ENCODE measurements at places on chromosomes 3 and 15.

- no peak for DNase-seq
Measured at GRCh38 chr15:77800305-77800704, 167.6 kb upstream of the LINGO1 start.

DNA sequence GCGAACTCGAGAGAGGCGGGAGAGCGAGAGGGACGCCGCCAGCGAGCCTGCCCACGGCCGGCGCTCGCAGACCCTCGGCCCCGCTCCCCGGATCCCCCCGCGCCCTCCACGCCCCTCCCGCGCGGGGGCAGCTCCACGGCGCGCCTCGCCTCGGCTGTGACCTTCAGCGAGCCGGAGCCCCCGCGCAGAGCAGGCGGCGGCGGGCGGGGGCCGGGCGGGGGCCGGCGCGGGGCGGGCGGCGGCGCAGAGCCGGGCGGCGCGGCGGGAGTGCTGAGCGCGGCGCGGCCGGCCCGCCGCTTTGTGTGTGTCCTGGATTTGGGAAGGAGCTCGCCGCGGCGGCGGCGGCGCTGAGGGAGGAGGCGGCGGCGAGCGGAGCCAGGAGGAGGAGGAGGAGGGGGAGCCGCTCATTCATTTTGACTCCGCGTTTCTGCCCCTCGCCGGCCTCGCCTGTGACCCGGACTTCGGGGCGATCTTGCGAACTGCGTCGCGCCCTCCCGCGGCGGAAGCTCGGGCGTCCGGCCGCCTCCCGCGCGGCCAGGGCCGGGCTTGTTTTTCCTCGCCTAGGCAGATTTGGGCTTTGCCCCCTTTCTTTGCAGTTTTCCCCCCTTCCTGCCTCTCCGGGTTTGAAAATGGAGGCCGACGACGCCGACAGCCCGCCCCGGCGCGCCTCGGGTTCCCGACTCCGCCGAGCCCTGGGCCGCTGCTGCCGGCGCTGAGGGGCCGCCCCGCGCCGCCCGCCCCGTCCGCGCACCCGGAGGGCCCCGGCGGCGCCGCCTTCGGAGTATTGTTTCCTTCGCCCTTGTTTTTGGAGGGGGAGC, 524 bp downstream of the IGF1R start:
- no peak for DNase-seq

DNA sequence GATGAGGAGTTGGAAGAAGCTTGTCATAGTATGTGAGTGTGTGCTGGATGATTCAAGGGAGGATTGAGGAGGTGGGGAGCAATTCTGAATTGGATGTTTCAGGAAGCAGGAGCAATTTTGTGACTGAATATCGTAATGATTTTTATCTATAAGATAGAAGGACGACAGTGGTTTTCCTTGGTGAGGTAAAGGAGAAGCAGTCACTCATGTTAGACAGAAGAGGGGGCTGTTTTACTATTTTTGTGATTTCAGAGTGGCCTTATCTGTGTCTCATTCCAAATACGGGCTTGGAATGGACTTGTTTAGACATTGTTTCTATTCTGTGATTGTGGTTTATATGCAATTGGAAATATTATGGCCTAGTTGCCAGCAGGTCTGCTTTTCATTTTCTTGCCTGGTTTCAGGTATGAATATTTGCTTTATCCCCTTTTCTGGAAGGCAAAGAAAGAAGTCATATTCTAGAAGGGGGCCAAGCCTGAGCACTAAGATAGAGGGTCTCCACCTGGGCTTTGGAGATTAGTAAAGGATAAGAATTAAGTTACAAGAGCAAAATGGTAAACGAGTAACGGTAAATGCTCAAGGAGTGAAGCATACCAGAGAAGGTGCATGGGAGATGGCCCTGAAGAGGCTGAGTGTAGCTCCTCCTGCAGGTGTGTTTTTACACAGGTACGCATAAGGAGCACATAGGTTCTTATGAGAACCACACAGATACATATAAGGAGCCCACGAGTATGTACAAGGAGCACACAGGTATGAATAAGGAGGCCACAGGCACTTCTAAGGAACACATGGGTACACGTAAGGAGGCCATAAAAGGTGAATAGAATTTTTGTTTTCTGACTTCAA, 124.6 kb upstream of the KCNAB1 start:
- DNase-seq = no peak

- DNase-seq = no peak
Measured at GRCh38 chr3:125602752-125603649, 7.7 kb upstream of the OSBPL11 start.

- no peak for DNase-seq
Measured at GRCh38 chr15:69593981-69594966, 141.7 kb downstream of the RPLP1 start.

DNA sequence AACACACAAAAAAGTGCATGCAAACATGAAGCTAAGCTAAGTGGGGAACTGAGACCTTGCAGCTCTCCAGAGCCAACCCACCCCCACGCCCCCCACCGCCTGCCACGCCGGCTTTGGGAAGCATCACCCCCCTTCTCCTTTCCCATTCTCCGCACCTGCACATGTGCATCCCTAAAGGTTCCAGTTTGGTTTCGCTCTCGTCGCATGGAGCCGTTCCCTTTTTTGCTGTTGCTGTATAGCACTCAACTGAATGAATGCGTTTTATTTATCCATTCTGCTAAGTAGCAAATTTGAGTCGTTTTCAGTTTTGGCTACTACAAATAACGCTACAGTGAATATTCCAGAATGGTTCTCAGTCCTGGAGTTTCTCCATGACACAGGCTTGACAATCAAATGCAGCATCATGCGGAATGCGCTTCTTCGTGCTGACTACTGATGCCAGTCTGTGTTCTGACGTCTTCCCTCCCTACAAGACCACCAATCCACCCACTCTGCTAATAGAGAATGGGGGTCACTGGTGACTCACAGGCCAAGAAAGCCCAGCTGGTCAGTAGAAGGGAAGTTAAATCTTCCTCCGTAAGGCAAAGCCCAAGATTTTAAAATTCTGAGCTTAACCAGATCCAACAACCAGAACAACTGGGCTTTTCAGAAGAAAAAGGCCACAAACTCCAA, 115.3 kb downstream of the XXYLT1 start:
- DNase-seq = no peak

DNA sequence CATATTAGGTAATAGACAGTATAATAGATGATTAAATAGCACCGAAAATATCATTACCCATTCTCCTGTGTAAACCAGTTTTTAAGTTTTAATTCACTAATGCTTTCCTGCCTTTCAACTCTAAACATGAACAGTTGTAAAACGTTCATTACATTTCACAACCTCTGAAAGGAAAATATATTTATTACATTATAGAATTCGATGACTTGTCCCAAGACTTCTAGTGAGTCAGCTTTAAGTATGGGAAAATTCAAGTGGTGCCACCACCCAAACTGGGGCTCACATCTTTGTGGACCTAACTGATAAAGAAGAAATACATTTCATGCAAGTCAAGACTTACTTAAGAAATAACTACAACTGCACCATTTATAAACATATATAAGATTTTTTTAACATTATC, 2.0 kb downstream of the TRIM59 start:
- DNase-seq = no peak

GRCh38 chr3:191792580-191792979, 331.6 kb downstream of the PYDC2 start:
- no peak for DNase-seq

DNA sequence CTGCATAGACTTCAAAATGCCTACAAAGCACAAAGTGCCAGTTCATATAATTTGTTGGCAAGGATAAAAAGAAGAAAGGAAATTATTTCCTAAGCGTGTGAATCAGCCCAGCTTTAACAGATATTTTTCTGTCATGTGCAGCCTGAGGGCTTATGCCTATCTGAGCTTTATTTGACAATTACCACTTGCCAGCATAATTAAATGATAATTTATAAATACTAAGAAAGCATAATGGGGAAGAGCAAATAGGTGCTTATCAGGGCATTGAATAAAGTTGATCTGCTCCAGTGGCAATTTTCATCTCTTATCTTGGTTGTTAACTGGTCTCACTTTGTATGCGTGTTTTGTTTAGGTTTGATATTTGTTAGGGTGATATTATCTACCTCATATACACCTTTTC, 313.4 kb upstream of the DNAJC19 start:
- no peak for DNase-seq

- no peak for DNase-seq
Measured at GRCh38 chr3:31262201-31262600, 270.5 kb upstream of the STT3B start.

DNA sequence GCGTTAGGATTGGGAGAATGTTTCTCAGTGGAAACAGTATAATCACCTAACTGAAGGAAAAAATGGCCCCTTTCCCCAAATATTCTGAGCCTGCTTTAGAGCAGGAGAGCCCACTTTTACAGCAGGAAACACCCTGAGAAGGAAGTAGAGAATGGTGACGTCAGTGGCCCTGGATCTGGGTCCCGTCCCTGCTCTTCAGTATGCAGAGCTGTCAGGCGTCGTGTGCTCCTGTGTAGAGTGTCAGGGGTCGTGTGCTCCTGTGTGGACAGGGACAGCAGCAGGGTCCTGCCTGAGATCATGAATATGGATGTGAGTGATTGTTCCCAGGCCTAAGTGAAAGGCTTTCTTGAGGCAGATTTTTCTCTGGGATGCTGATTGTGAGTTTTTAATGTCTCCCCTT, 45.2 kb downstream of the CGNL1 start:
- DNase-seq = no peak

DNA sequence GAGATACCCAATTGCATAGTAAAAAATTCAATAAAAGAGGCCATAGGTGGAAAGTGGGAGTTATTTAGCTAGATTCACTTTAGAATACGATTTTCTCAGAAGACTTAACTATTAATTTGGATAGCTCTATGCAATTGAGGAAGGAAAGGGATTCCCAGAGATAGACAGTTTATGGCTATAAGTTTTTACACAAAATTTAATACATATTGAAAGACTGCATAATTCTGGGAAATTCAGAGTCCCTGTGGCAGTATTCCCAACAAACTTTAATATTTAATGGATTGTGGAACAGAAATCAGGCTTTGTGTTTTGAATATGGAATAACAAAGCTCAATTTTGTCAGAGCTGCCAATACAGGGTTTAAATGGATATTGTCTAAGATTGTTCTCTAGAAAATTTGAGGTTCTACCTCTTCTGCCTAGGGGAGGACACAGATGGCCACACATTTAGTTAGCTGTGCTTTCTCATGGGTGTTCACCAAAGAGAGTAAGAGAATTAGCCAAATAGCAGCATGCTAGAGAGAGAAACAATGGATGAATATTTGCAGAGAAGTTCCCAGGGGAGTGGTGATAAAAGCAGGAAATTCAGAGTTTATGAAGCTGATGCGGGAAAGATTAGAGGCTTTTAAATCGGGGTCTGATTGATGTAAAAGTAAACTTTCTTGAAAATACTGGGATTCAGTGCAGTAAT, 8.5 kb downstream of the ISL2 start:
- no peak for DNase-seq

DNA sequence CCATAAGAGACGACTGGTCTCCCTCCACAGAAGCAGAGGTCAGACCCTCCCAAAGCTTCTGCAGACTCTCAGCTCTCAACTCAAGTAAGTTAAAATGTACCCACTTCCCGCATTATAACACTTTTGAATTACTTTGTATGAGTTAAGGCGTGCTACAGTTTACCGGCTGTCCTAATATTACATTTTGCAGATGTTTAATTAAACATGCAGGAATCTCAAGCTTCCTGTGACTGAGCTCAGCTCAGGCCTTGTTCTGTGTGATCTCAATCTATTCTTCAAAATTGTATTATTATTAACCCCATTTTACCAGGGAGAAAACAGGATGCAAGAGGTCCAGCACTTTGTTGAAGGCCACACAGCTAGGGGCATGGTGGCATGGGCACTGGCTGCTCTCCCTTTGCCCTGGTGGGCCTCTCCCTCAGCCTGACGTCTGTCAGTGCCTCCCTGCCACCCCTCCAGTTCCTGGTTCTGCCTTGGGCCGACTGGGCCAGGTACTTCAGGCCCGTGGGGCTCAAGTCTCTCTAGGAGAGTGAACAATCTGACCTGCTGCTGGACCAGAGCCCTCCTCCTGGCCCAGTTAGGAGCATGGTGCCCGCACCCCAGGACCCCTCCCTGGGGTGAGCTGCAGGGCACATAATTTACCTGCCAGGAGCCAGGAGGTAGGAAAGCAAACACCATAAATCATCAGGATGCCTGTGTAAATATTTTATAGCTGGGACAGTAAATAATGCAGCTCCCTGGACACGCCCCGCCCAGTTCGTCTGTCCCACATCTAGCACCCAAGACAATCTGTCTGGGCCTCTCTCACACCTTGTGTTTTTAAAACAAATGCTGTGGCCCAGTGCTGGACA, 14.9 kb upstream of the RFT1 start:
- no peak for DNase-seq

DNA sequence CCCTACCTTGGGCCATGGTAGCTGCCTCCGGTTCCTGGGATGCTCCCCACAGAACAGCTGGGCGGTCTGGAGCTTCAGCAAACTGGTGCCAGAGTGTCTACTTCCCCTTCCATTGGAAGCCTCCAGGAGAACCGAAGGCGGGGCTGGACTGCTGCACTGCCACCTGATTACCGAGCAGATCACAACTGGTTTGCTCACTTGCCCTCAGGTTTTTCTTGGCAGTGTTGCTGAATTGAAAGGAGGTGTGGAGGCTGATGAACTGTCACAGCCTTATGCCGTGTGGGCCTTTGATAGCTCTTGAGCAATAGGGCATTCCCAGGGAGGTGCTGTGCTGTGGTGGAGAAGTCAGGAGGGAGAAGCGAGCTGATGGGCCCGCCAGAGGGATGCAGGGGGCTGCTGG, at the start of gene TGM5:
Gene TGM5, minus strand, starts transcription at position 95 of the 400 bp plus-strand sequence. Its CDS starts 79 bp downstream, at position 16.
- no peak for DNase-seq

- no peak for DNase-seq
Measured at GRCh38 chr3:71441925-71442651, 141.4 kb downstream of the FOXP1 start.

GRCh38 chr3:51735039-51735438, 28.2 kb downstream of the GRM2 start:
- no peak for DNase-seq

DNA sequence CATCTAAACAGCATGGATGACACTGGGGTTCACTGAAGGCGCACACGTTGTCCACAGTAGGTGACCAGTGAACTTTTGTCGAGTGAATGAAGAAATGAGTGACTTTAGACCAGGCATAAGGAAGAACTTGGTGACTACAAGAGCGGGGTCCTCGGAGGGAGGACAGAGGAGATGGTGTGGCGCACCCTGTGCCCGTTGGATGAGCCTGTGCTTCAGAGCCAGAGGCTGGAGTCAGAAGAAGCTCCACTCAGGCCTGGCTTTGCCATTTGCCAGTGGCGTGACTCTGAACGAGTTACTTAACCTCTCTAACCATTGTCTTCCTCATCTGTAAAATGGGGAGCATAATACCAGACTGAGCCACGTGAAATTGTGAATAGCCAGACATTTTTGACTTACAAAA, 42.2 kb downstream of the MUC4 start:
- no peak for DNase-seq

All from stimulated activated CD4-positive, alpha-beta T cell treated with anti-CD3 and anti-CD28 coated beads, Interleukin-12 subunit alpha, Interleukin-12 subunit beta, amount 100 ng/mL, for 48 hours (primary cell).